Activated CD4-positive, alpha-beta T cell treated with anti-CD3 and anti-CD28 coated beads, Interleukin-2, amount 50 U/mL, for 4 hours (primary cell): ENCODE measurements at places on chromosomes 11 and 22.

- no peak for DNase-seq
These were observed 3.5 kb downstream of the NXPE1 start for GRCh38 chr11:114556135-114556534.

GRCh38 chr11:102111011-102111786, 952 bp downstream of the YAP1 start:
- no peak for DNase-seq

- no peak for DNase-seq
These were observed 2.8 kb downstream of the LRRC10B start for GRCh38 chr11:61511383-61511782.

DNA sequence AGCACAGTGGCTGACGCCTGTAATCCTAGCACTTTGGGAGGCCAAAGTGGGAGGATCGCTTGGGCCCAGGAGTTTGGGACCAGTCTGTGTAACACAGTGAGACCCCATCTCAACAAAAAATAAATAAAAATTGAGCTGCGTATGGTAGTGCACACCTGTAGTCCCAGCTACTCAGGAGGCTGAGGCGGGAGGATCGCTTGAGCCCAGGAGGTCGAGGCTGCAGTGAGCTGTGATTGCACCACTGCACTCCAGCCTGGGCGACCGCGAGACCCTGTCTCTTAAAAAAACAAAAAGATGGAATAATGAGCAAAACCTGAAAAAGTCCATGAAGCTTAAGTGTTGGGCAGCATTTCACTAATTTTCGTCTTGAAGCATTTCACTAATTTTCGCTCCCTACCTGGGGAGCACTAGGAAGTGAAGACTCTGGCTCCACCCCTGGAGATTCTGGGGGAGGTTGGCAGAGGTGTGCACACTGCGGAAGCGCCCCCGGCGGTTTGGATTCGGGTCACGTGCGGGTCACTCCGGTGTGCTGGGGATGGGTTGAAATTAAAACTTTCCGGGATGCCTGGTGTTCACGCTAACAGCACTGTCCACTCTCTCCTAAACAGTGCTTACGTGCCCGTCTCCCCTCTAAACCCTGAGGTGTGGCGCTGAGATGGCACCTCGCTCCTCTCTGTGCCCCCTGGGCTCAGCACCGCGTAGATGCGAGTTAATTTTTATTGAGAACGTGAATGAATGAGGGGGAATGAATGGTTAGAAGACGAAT, 906 bp upstream of the NAA40 start:
- DNase-seq, result no peak

GRCh38 chr22:50730013-50730891, 7.8 kb upstream of the ACR start:
- no peak for DNase-seq

- peak; percentile 67 for DNase-seq
These were observed 90.6 kb downstream of the RPS6KA4 start for GRCh38 chr11:64449381-64450167.

DNA sequence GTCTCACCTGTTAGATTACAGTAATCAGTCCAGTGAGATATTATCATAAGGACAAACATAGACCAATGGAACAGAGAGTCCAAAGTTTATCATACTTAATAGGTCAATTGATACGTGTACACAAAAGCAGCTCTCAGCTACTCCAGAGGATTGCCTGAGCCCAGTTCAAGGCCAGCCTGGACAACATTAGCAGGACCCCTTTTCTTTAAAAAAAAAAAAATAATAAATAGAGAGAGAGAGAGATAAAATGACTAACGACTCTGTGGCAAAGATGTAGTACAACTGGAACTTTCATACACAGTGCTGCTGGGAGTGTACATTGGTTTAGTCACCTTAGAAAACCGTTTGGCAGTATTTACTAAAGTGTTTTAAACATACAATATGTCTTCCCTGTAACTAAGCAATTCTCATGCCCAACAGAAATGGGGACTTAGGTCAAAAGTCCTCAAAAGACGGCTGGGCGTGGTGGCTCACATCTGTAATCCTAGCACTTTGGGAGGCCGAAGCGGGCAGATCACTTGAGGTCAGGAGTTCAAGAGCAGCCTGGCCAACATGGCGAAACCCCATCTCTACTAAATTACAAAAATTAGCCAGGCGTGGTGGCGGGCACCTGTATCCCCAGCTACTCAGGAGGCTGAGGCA, 10.6 kb downstream of the SNX32 start:
- DNase-seq, result no peak

DNA sequence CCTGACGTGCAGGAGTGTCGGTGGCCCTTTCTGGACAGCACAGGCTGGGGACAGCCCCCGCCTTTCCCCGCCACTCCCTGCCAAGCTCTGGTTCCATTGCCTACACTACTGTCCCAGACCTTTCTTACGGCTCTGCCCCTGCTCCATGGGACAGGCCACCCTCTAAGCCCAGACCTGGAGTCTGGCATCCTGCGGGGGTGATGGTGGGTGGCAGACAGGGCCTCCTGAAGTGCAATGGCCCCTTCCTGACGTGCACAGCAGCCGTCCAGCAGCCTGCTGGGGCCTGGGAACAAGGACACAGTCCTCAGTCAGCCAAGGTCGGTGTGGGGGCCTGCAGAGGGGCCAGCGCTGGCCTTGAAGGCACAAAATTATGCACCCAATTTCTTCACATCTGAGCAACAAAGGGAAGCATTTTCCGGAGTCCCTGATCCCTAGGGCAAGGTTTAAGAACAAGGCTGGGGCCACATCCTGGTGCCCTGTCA, 79.7 kb upstream of the KCNQ1OT1 start:
- DNase-seq, result no peak

DNA sequence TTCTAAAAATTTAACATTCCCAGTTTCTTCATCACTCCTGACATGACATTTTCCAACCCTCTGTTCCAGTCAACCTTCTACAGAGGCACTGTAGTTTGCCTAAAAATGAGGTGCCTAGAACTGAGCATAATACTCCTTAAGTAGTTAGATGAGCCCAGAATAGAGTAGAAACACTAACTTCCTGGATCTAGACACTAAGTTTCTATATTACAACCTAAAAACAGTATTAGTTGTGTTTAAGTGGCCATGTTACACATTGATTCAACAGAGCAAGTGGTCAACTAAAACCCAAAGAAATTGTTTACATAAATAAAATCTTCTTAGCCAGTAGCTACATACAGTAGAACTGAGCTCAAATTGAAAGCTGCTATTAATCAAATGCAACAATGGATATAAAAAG, 1.3 kb downstream of the HPS5 start:
- no peak for DNase-seq

GRCh38 chr11:12494699-12495098, 117.3 kb downstream of the PARVA start:
- no peak for DNase-seq

DNA sequence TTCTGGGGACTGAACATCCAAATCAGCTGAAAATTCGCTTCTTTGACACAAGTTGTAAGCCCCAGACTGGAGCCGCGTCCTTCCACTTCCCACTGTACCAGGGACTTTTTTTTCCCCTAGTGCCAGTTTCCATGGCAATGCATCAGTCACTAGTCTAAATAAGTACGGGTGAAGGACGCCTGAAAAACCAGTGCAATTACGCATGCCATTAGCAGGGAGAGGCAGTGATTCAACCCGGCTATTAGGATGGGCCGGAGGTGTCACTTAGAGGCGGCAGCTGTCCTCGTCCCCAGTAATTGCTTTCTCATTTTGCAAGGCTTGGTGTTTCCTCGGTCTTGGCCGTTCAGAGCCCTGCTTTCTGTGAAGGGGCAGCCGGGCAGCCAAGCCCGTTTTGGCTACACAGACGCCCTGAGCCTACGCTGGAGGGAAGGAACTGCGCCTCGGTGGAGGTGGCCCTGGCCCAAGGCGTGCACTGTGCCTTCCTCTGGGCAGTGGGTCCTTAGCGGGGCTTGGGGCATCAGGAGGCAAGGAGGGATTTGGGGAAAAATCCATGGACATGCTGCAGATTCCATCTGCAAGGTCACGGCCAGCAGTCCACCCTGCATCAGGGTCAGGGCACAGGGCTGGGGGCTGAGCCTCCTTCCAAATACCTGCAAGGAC, 319.7 kb downstream of the CTTN start:
- no peak for DNase-seq

- DNase-seq, result peak; percentile 13
These were observed at the start of gene RTN4RL2 for GRCh38 chr11:57460022-57460757. TSS of gene RTN4RL2 (plus strand) at chr11:57460528. CDS start at chr11:57460866, 338 bp downstream.

- DNase-seq, result no peak
These were observed 65.1 kb upstream of the RASD2 start for GRCh38 chr22:35475545-35475944.

DNA sequence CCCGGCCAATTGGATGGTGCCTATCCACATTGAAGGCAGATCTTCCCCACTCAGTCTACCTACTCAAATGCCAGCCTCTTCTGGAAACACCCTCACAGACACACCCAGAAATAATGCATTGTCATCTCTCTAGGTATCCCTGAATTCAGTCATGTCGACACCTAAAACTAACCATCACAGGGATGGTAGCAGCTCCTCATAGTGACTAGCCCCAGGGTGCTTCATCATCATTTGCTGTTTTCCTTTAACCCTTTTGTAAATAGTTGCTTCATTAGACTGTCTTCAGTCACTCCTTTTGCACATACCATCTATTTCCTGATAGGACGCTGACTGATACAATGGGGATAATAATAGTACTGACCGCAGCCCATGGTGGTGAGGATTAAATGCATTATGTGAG, 18.8 kb upstream of the AMOTL1 start:
- no peak for DNase-seq

DNA sequence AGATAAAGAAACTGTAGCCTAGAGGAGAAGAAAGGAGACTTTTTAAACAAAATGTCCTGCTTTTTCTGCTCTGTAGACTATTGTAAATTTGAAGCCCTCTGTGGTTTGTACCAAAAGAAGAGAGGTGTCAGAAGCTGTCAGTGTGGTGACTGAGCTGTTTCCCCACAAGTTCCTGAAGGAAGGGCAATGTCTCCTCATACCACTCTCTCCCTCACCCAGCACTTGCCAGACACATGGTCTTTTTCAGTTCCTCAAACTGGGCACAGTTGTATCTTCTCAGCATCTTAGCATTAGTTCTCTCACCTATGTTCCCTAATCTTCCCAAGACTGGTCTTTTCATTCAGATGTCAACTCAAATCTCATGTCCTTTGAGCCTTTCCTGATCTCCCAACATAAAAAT, 4.3 kb downstream of the BCO2 start:
- no peak for DNase-seq

GRCh38 chr11:30652801-30653200, 66.6 kb upstream of the MPPED2 start:
- no peak for DNase-seq

DNA sequence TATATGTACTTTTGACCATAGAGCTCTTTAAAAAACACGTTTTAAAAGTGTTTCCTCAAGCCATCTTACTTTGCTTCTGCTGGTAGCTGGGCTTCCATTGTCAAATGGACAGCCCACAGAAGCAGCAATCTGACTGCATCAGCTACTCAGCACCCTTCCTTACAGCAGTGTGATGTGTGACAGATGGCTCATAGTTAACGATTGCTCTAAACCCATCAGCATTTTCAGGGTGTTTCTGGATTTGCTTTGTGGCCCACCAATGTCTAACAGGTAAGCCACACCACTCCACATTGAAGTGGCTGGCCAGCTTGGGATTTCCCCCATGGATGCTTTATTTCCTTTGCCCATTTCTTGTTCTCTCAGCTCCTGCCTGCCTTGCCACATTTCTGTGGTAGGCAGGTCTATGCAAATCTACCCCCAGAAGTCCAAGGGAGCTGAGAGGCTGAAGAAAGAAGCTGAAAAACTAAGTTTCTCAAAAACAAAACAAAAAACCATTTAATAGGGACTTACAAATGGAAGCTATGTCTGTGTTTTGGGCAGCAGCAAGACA, 7.3 kb upstream of the FAR1 start:
- DNase-seq, result no peak

GRCh38 chr22:29870574-29870973, 12.4 kb upstream of the MTMR3 start:
- no peak for DNase-seq

DNA sequence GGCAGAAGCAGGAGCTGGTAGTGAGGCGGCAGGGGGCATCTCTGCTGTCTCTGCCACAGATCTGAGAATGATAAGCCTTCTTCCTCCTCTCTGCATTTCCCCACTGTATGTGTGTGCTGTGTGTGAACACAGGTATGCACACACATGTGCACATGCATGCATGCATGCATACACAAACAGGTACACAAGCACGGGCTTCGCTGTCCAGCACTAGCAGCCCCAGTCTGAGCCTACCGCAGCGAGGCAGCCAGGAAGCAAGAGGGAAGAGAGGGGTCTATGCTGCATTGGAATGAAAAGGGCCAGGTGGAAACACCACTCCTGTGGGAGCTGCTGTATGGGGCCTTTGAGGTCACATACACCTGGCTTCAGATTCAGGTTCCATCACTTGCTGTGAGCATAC, 62.4 kb downstream of the TMPRSS5 start:
- DNase-seq, result no peak

DNA sequence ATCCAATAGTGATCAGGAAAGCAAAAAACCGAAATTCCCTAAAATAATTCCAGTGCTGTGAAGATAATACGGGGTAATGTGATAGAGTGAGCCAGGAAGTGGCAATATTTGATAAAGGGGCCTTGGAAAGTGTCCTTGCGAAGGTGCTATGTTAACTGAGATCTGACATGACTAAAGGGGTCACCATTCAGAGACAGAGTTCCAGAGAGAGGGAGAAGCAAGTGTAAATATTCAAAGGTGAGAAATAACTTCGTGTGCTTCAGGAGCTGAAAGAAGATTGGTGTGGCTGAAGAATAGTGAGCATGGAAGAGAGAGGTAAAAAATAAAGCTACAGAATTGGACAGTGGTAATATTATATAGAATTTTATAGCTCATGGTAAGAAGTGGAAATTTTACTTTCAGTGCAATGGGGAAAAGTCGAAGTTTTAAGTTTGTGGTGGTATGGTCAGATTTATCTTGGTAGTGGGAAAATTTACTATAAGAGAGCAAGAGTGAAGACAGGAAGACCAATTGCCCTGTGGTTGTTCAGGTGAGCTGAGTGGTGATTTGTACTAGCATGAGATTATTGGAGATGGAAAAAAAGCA, 164.5 kb downstream of the JRKL start:
- DNase-seq, result no peak

GRCh38 chr11:5679811-5680210, 5.1 kb downstream of the TRIM5 start:
- no peak for DNase-seq

DNA sequence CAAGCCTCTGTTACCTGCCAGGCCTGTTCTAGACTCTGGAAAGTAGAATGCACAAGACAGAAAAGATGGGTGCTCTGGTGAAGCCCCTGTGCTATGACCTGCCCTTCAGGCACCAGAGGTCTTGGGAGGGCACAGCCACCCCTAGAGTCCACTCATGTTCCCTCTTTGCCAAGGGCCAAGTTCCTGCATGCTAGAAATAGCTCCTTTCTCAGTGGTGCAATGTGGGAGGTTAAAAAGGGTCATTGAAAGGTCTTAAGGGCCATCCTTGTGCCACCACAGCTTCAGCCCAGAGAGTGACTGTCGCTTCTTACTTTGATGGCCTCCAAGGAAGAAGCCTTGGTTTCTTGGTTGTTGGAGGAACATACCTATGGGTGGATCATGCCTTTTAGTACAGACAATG, 84.6 kb upstream of the PARVA start:
- no peak for DNase-seq

GRCh38 chr11:69252490-69252837, 41.5 kb upstream of the MYEOV start:
- no peak for DNase-seq
